ENCODE measurements at places on chromosomes 12 and 14.

DNA sequence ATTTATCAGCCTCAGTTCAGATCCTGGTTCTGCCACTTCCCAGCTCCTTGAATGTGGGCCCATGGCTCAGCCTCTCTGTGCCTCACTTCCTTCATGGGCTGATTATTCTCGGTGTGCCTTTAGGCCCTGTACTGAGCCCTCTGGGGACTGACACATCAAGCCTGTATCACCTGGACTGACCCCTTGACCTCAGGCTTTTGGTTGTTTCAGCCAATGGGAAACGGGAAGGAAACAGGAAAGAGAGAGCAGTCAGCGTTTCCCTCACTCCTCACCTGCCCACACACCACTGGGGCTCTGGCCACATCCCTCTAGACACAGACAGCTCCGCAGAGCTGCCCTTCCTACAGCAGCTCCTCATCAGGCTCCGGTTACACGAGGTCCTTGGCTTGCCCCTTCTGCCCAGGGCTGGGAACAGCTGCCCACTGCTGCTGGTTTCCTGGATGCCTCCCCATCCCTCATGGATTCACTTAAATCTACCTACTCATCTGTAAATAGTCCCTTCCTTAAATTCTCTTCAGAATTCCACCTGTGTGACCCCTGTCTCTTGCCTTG, 37.0 kb upstream of the ITPR2 start:
- no peak for DNase-seq

DNA sequence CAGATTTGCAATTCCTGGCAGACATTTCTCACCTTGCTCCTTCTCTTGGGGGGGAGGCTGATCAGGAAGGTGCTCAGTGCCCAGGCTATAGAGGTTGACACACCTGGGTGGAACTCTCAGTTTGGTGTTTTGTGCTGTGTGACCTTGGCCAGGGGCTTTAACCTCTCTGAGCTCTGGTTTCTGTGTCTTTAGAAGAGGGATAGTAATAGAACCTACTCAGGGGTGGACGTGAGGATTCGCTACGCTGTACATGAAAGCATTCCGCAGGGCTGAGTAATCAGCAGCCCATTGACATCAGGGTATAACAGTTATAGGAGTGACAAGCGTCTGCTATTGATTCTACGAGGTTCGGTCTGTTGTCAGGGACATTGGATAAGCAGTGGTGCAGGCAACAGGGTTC, 98.1 kb downstream of the PHETA1 start:
- DNase-seq: no peak

DNA sequence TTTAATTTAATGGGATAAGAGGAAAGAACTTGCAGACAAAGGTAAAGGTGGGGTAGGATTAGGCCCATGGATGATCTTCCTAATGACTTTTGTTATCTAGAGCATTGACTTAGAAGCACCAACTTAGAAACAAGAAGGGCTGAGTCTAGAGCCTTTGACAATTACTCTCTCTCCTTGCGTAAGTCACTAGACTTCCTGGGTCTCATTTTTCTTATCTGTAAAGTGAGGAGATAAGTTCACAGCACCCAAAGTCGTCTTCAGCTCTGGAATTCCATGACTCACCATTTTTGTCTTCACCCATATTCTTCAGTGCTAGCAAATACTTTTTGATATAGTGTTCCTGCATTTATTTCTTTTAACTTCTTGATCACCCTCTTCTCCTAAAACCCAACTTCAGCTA, 75.7 kb downstream of the SSPN start:
- no peak for DNase-seq

DNA sequence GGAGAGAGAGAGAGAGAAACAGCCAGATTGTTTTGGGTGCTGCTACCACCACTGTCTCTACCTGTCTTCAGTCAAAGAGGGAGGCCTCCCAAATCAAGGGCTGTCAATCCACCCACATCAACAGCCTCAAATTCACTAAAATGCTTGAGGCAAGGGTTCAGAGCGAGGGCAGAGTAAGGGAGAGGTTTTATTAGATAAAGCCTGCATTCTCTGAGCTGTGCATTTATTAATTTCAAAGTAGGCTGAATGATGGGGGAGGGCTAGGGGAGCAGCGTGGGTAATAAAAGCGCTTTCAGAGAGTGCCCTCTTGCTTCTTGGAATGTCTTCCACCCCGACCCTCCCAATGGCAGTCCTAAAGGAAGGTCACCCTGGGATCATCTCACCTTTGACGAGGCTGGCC, 636.5 kb upstream of the TBX3 start:
- no peak for DNase-seq

DNA sequence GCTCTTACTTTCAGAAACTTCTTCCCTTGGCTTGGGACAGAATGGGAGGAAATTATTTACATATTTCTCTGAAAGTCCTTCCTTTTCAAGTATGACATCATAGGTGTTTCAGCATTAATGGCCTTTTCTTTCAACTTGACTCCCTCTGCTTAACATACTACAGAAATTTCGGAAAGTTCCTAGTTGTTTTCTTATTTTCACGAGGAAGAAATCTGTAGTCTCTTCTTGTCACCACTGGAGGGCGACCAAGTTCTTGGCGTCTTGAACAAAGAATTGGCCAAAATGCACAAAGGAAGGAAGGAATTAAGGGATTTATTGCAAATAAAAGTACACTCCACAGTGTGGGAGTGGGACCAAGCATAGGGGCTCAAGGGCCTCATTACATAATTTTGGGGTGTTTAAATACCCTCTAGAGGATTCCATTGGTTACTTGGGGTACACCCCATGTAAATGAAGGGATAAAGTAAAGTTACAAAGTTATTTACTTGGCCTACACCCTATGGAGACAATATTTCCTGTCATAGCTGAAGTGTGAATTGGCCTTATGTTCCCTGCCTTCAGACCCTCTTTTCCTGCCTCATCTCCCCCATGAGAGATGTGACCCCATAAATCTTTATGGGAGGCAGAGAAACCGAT, 70.4 kb downstream of the RPL10L start:
- DNase-seq: no peak

DNA sequence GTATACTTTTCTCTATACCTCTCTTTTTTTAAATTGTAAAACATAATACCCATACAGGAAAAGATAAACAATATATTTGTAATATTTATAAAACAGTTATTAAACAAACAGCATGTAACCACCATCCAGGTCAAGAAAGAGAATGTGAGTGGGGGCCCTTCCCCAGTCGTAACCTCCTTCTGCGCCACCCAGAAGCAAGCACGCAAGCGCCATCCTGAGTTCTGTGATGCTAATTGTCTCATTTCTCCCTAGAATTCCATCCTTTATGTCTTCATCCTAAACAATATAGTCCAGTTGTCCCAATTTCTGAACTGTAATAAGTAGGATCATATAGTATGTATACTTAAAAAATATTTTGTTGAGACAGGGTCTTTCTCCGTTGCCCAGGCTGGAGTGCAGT, 129.5 kb downstream of the EXOC5 start:
- DNase-seq: no peak

Measured in stimulated activated CD4-positive, alpha-beta T cell treated with anti-CD3 and anti-CD28 coated beads, Interleukin-12 subunit alpha, Interleukin-12 subunit beta, amount 100 ng/mL, for 24 hours (primary cell).